ENCODE measurements at places on chromosomes 1 and 21. TPM values are rescaled to one million over a fixed set of nuclear protein-coding genes. Genes with fewer than 3 reads are reported as not detected.

GRCh38 chr1:57036641-57037579, 71.1 kb upstream of the C8B start:
- no peak overlapping the region for H3K4me3 ChIP-seq
- H3K36me3 ChIP-seq, result no peaks in the 10 kb centered on the region
- DNase-seq, result no peak
- no peaks in the 10 kb centered on the region for H3K4me1 ChIP-seq

GRCh38 chr1:46616277-46617107, at the start of gene MOB3C:
Gene MOB3C (minus strand): TSS chr1:46616811. CDS start chr1:46613321, 3,490 bp downstream.
- H3K4me1 ChIP-seq, result peaks cover 36% of the 10 kb centered on the region
- peak within 1 kb of the TSS; percentile 86 for H3K27ac ChIP-seq
- no peaks in the 10 kb centered on the region for H3K27me3 ChIP-seq
- H3K36me3 ChIP-seq, result no peaks in the 10 kb centered on the region
- peak within 1 kb of the TSS; percentile 78 for H3K4me3 ChIP-seq

GRCh38 chr1:111446967-111447892, 1.8 kb downstream of the WDR77 start:
- peaks cover 38% of the 10 kb centered on the region for H3K4me1 ChIP-seq
- H3K36me3 ChIP-seq, result peaks cover 18% of the 10 kb centered on the region
- DNase-seq, result no peak
- H3K4me3 ChIP-seq, result no peak overlapping the region

DNA sequence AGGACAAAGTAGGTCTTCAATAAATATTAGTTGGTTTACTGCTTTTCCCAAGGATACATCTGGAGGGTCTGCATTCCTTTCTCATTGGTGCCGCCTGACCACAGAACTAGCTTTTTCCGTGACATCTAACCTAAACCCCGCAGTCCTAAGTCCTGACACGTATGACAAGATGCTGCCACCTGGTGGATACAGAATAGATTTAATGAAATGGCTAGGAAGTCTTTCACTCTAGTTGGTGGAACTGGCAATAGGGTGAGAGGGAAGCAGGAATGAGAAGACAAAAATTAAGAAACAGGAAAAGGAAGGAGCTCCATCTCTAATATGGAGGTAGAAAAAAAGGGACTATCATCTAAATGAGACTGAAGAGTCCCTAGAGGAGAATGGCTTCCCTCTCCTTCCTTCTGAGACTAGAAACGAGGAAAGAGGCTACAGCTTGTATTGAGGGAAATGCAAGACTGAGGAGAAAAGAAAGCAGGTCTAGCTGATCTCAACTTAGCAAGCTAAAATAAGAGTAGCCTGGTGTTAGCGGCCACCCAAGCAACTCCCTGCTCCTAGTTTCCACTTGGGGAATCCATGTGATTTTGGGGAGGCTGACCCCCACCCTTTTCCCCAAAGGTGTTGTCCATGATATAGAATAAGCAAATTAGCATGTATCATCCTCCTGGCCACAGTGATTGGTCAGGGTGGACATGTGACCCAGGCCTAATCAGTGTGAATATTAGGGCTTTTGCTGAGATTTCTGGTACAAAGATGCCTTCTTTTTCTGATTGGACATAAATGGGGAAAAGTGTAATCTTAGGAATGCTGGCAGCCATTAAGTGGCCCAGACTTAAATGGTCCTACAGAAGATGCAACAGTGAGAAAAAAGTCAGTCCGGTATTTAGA, 5.9 kb downstream of the RFX5 start:
- no peaks in the 10 kb centered on the region for H3K27me3 ChIP-seq
- no peak overlapping the region for H3K4me3 ChIP-seq
- peak overlapping the region; percentile 51 for H3K27ac ChIP-seq
- H3K36me3 ChIP-seq, result peaks cover 15% of the 10 kb centered on the region
- no peak for DNase-seq

DNA sequence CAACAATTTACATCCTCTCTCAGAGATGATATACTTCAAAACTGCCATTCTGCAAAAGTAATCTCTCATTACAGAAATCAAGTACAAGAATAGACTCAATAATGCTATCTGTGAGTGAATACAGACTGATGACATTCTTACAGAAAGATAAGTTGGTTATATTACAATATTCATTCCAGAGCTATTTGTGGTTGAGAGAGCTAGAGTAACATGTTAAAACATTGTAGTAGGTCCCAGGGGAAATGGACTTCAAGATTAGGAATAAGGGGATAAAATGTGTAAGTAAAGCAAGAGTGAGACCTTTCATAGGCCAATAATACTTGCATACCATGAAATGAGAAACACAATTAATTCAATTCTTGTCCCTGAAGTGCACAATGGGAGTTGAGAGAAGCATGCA, 1.5 kb downstream of the F13B start:
- H3K4me3 ChIP-seq, result no peak overlapping the region
- no peak for DNase-seq
- H3K36me3 ChIP-seq, result no peaks in the 10 kb centered on the region
- H3K27ac ChIP-seq, result no peak overlapping the region

- H3K4me3 ChIP-seq, result no peak overlapping the region
- H3K27ac ChIP-seq, result no peak overlapping the region
These were observed 20.3 kb upstream of the TXLNA start for GRCh38 chr1:32159189-32159588.

ERG gene
- total RNA-seq, result 177 TPM

- H3K36me3 ChIP-seq, result no peaks in the 10 kb centered on the region
- H3K4me1 ChIP-seq, result no peaks in the 10 kb centered on the region
- H3K27ac ChIP-seq, result no peak overlapping the region
- H3K4me3 ChIP-seq, result peak overlapping the region; percentile 69
- H3K27me3 ChIP-seq, result no peaks in the 10 kb centered on the region
These were observed 648 bp upstream of the RGS7 start for GRCh38 chr1:241357366-241358340.

DNA sequence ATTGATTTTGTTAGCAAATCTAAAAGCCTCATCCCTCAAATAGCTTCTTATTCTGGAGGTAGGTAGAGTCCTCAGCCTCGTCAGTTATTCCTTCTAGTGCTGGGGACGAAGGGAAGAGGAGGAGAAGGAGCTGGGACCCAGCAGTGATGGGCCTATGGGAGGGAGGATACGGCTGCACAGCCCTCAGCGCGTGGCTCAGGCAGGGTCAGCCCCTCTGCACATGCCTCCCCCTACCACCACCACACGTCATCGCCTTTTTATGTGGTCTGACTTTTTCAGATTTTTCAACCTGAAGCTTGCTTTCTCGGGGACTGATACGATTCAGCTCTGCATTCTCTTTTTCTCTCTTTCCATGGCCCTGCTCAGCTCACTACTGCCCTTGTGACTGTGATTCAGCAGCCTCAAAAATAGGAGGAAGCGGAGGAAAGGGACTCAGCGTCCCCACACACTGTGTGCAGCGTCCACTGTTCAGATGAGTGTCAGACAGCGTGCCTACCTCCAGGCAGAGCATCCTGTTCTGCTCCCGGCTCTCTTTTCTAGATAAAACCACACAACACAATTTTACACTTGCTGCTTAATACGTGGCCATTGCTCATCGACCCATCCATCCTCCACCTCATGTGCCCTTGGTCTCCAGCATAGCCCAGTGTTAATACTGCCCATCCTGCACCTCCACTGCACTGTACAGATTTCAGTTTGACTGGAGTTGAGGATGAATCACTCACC, 827 bp downstream of the OR2B11 start:
- H3K4me1 ChIP-seq, result no peaks in the 10 kb centered on the region
- no peaks in the 10 kb centered on the region for H3K36me3 ChIP-seq
- DNase-seq, result no peak
- H3K27ac ChIP-seq, result no peak overlapping the region
- H3K4me3 ChIP-seq, result no peak overlapping the region

DNA sequence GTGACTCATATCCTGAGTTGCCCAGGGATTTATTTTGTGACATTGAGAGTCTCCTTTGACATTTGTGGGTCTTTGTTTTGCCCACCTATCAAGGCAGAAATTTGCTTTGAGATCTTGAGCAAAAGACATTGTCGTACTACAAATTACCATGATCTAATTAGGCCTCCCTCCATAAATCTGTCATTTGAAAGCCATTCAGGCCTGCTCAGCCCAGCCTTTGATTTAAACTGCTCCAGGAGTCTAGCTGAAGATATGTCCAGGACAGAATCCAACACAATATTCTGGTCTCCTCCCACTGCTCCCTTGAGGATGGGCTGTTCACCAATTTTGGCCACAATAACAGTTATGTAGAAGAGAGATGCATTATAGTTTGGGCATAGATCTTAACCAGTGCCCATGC, 86.7 kb downstream of the PROX1 start:
- no peak overlapping the region for H3K4me3 ChIP-seq
- H3K36me3 ChIP-seq, result no peaks in the 10 kb centered on the region
- DNase-seq, result no peak
- H3K4me1 ChIP-seq, result no peaks in the 10 kb centered on the region
- no peak overlapping the region for H3K27ac ChIP-seq

GRCh38 chr1:228429698-228430097, 13.0 kb upstream of the TRIM17 start:
- no peaks in the 10 kb centered on the region for H3K4me1 ChIP-seq
- H3K36me3 ChIP-seq, result no peaks in the 10 kb centered on the region
- no peak overlapping the region for H3K4me3 ChIP-seq
- no peak for DNase-seq
- no peaks in the 10 kb centered on the region for H3K27me3 ChIP-seq
- no peak overlapping the region for H3K27ac ChIP-seq

DNA sequence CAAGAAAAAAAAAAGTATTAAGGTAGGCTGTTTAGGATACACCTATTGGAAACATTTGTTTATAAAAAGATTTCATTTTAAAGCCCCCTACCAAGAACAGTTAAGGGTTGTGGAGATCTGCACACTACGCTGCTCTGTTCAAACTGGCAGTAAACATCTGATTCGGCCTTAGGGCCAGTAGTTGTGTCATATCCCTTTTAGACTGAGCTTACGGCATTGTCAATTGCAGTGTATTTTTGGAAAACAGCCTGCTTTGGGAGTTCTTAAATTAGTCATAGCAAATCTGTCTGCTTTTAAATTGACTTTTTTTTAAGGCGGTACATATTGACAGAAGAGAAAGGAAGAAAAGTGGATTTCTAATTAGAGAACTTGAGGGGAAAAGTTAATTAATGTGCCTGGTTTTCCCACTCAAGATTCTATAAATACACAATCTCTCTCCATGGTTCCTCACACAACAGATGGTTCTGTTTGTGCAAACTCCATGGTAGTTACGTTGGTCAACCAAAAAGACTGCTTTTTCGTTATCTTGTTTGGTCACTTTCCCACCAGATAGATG, 1.7 kb upstream of the ELK4 start:
- H3K36me3 ChIP-seq, result no peaks in the 10 kb centered on the region
- H3K4me3 ChIP-seq, result no peak overlapping the region
- no peaks in the 10 kb centered on the region for H3K27me3 ChIP-seq

PTGER3 gene
- 45.2 TPM for total RNA-seq

PRCC gene
- total RNA-seq, result 34.5 TPM

GRCh38 chr21:44407493-44407892, 47.8 kb upstream of the LRRC3 start:
- no peak overlapping the region for H3K27ac ChIP-seq
- no peak for DNase-seq

FMN2 gene
- 0.14 TPM for total RNA-seq

DNA sequence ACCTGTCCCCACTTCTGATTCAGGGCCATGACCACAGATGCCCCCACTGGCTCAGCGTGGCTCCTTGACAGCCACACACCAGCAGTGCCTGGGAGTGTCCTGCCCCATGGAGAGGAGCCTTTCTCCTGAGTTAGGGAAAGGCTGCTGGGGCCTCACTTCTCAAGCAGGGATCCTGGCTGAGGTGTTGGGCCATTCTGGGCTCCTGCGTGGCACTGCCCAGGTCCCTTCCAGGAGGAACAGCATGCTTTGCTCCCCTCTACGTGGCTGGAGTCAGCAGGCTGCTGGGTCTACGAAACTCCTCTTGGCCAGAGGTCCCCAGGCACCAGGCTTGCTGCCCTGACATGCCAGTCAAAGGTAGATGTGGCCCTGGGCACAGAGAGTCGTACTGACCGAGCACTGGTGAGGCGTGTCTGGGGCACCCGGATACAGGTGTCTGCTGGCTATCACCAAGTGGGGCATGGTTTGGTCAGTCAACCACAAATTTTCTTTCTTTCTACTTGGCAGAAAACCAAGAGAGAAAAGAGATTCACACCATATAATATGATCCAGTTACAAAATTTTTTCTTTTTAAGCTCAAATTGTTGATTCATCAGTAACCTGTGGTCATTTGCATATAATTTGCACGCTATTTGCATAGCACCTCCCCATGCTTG, 4.1 kb downstream of the ADORA1 start:
- H3K36me3 ChIP-seq, result no peaks in the 10 kb centered on the region
- no peak for DNase-seq
- H3K27me3 ChIP-seq, result no peaks in the 10 kb centered on the region
- peaks cover 19% of the 10 kb centered on the region for H3K4me1 ChIP-seq

DNA sequence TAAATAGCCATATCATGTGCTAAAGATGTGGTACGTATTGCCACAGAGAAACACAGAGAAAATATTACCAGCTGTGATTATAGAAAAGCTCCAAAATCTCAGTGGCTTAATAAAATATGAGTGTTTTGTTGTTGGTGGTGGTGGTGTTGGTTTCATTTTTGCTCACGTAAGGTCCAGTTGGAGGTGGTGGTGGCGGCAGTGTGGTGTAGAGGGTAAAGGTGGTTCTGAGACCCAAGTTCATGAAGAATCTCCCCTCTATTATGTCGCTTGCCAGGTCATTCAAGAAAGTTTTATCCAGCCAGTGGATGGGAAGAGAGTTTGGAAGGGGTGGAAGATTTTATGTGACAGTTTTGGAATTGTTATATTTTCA, 217.6 kb upstream of the SAMSN1 start:
- H3K4me3 ChIP-seq, result no peak overlapping the region
- no peak overlapping the region for H3K27ac ChIP-seq
- no peaks in the 10 kb centered on the region for H3K36me3 ChIP-seq

TNFRSF1B gene
- 59.7 TPM for total RNA-seq

GRCh38 chr1:44602634-44603628, 71.3 kb downstream of the TMEM53 start:
- no peak overlapping the region for H3K4me3 ChIP-seq
- no peaks in the 10 kb centered on the region for H3K27me3 ChIP-seq
- no peak for DNase-seq
- no peak overlapping the region for H3K27ac ChIP-seq
- H3K4me1 ChIP-seq, result no peaks in the 10 kb centered on the region

GRCh38 chr21:14734191-14734590, 188.1 kb upstream of the SAMSN1 start:
- no peaks in the 10 kb centered on the region for H3K36me3 ChIP-seq
- DNase-seq, result no peak
- H3K27me3 ChIP-seq, result no peaks in the 10 kb centered on the region
- no peak overlapping the region for H3K27ac ChIP-seq

PALMD gene
- total RNA-seq, result 23.3 TPM

DNA sequence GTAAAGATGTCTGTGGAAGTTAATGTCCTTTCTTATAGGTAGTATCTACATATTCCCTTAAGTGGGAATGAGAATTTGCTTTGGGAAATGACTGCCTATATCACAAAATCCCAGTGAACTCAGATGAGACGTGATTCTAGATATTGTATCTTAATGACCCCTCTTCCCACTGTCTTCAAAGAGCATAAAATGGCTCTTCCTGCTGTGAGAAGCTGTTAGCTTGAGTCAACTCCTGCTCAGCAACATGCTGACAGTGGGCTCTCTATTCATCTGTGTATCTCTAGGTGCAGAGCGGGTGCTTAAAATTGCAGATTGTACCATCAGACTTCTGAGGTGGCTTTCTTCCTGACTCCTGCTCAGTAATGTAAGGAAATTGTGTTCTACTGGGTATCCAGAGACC, 100.6 kb downstream of the SPAG17 start:
- no peak overlapping the region for H3K4me3 ChIP-seq
- no peaks in the 10 kb centered on the region for H3K27me3 ChIP-seq
- H3K27ac ChIP-seq, result no peak overlapping the region
- no peaks in the 10 kb centered on the region for H3K36me3 ChIP-seq
- no peak for DNase-seq
- H3K4me1 ChIP-seq, result no peaks in the 10 kb centered on the region

UCHL5 gene
- 40.8 TPM for total RNA-seq

RHBG gene
- not detected for total RNA-seq

Data from thoracic aorta (tissue), 2 donors.